ENCODE measurements at places on chromosomes 7 and 10.

DNA sequence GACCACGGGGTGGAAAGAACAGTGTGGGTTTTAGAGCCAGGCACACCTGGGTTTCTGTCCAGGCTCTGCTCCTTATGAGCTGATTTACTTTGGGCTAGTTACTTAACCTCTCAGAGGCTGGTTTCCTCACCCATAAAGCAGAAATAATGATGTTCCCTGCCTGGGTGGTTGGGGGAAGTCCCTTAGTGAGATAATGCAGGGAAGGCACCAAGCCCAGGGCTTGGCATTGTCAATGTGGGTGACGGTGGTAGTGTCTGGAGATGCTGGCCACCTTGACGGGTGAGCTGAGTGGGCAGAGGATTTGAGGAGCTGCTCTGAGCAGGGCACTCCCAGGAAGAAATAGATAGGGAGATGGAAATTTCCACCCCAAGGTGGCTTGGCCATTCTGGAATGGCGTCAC lies 65.2 kb downstream of the SH2D4B start:
- no peak for DNase-seq

DNA sequence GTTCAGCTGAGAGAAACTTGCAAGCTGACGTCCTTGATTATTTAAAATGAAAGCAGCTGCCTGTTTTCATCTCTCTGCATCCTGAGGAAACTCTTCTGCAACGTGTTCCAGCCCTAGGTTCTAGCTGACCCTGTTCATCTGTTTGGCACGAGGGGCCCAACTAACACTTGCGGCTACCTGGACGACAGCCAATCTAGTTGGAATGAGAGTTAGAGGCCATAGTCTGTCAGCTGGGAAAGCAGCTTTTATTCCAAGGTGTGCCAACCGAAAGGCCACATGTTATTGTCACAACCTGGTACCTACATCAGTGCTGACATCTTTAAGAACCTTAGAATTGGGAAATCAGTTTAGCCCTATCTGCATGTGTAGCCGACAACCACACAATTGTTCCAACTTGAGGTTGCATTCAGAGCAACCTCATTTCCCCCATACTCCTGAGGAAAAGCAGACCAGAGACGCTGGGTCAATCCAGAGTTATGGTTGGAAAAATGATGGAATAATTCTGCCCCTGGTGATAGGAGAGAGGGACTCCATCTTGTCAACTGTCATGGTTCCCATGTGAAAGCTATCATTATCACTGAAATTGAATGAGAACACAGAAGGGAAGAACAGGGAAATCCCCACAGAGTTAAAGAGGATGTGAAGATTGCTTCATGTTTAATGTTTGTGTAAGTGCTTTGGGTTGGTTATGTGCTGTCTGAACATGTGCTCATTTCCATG lies 121.6 kb downstream of the EGFR start:
- no peak for DNase-seq

GRCh38 chr10:80292607-80293239 lies 3.3 kb upstream of the MAT1A start:
- no peak for DNase-seq

DNA sequence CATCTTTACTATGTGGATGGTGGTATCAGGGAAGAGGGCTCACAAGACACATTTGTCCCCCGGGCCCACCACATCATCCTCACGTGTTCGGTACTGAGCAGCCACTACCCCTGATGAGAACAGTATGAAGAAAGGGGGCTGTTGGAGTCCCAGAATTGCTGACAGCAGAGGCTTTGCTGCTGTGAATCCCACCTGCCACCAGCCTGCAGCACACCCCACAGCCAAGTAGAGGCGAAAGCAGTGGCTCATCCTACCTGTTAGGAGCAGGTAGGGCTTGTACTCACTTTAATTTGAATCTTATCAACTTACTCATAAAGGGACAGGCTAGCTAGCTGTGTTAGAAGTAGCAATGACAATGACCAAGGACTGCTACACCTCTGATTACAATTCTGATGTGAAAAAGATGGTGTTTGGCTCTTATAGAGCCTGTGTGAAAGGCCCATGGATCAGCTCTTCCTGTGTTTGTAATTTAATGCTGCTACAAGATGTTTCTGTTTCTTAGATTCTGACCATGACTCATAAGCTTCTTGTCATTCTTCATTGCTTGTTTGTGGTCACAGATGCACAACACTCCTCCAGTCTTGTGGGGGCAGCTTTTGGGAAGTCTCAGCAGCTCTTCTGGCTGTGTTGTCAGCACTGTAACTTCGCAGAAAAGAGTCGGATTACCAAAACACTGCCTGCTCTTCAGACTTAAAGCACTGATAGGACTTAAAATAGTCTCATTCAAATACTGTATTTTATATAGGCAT lies 9.1 kb upstream of the CSGALNACT2 start:
- no peak for DNase-seq

- no peak for DNase-seq
These were observed 42.5 kb upstream of the FZD8 start for GRCh38 chr10:35684586-35684985.
